Upper lobe of right lung (tissue), 1 donor: ENCODE measurements at places on chromosomes 4 and X. TPM values are rescaled to one million over a fixed set of nuclear protein-coding genes. Genes with fewer than 3 reads are reported as not detected.

DNA sequence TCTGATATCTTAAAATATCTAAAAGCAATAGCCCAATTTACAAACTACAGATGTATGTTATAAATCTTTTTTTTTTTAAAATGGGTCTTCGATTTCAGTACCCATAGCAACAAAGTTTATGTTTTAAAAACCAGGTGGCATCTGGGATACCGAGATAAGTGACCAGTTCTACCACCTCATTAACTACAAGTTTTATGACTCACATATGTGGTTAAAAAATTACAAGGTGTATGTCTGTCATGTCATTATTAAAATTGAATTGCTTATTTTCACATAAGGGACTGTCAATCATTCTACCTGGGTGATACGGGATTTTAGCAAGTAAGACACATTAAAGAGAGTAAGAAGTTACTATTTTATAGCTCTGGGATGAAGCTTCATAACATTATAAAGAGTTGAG lies 192.0 kb upstream of the ETNPPL start:
- no peak for DNase-seq

DNA sequence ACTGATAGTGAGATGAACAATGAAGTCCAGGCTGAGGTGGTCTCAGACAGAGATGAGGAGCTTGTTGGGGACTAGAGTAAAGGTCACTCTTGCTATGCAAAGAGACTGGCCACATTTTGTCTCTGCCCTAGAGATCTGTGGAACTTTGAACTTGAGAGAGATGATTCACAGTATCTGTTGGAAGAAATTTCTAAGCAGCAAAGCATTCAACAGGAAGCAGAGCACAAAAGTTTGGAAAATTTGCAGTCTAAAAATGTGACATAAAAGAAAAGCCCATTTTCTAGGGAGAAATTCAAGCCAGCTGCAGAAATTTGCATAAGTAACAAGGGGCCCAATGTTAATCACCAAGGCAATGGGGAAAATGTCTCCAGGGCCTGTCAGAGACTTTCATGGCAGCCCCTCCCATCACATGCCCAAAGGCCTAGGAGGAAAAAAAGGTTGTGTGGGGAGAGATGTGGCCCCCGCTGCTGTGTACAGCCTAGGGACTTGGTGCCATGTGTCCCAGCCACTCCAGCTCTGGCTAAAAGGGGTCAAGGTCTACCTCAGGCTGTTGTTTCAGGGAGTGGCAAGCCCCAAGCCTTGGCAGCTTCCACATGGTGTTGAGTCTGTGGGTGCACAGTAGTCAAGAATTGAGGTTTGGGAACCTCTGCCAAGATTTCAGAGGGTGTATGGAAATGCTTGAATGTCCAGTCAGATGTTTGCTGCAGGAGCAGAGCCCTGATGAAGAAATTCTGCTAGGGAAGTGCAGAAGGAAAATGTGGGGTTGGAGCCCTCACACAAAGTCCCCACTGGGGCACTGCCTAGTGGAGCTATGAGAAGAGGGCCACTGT lies 262.8 kb downstream of the DKK2 start:
- DNase-seq = no peak

- no peak for DNase-seq
Measured at GRCh38 chr4:40811956-40812355, 62.2 kb downstream of the NSUN7 start.

GRCh38 chr4:123579961-123580360 lies 183.4 kb downstream of the SPRY1 start:
- DNase-seq = no peak

DNA sequence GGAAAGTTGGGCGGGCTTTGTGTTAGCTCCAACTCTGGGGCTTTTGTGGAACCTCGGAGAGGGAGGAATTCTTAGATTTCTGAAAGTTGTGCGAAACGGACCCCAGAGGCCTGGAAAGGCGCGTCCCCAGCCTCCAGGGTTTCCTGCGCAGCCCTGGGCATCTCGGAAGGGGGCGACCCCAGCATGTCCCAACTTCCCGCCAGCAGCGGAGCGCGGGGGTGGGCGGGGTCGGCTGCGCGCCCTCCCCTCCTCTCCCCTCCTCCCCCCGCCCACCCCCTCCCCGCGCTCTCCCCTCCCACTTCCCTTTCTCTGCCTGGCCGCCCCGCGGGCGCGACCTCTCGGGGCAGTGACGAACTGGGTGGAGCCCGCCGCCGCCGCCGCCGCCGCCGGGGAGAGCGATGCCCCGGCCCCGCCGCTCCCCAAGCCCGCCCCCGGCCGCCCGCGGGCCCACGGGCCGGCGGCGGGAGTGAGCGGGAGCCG lies 16.8 kb downstream of the PTTG2 start:
- DNase-seq = peak; percentile 92

DNA sequence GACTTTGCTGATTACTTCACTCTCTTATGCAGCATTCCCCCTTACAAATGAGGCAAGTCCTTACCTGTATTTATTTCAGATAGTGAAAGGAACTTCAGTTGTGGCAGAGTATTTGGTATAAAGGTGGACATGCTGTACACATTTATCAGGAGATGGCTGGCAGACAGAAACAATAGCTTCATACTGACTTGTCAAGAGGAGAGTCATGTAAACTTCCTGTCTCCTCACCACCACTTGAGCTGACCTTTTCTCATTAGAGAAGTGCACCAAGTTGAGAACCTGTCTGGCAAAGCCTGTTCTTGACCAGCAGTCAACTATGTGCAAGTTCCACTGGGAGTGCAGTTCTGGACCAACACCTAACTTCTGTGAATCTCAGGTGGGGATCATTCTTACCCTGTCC lies 80.8 kb downstream of the LARP1B start:
- DNase-seq = no peak

DNA sequence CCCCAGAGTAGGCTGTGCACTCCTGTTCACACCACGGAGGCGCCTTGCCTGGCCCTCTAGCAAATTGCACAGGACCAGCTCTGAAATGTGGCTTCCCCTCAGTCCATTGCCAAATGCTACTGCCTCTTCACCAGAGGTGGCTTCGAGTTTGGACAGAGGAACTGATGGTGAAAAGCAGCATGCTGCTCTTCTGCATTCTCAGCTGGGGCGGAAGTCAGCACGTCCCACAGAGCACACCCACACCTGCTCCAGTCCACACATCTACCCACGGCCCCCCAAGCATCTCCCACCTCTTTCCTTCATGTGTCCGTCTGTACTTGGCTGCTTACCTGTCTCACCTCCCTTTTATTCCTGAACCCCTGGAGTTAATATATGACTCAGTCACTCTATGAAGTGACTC lies 43.5 kb downstream of the LRP2BP start:
- no peak for DNase-seq

DNA sequence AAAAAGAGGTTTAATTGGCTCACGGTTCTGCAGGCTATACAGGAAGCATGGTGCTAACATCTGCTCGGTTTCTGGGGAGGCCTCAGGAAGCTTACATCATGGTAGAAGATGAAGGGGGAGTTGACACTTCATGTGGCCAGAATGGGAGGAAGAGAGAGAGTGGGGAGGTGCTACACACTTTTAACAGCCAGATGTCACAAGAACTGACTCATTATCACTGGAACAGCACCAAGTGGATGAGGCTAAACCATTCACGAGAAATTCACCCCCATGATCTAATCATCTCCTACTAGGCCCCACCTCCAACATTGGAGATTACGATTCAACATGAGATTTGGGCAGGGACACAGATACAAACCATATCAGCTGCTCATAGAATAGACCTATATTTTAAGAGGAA lies 255.8 kb downstream of the OPHN1 start:
- no peak for DNase-seq

DNA sequence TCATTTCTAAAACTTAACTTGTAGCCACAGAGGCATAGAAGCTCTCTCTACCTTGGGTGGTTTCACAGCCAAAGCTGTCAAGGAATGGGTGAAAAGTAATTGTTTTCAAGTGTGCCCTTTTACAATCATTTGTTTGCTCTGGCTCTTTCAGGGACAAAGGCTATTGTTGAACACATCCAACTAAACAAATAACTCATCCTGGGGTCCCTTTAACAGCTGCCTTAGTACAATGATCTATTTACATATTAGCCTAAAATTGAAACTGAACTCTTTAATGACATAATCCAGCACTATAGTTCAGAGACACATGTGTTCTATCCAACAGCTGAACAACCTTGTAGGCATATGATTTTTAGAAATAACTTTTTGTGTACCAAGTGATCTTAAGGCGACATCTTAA lies 3.7 kb downstream of the HHIP start:
- no peak for DNase-seq

- no peak for DNase-seq
Measured at GRCh38 chr4:32147446-32148085, 1427.4 kb downstream of the PCDH7 start.

DNA sequence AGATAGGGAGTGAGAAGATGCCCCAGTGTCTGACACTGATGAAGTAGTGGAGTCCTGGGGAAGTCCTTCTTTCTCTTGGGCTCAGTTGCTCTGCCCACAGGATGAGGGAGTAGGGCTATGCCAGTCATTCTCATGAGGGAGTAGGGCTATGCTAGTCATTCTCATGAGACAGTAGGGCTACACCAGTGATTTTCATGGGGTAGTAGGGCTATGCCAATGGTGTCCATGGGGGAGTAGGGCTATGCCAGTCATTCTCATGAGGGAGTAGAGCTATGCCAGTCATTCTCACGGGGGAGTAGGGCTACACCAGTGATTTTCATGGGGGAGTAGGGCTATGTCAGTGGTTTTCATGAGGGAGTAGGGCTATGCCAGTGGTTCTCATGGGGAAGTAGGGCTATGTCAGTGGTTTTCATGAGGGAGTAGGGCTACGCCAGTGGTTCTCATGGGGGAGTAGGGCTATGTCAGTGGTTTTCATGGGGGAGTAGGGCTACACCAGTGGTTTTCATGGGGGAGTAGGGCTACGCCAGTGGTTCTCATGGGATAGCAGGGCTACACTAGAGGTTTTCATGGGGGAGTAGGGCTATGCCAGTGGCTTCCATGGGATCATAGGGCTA lies 43.3 kb upstream of the SOD3 start:
- DNase-seq = no peak

DNA sequence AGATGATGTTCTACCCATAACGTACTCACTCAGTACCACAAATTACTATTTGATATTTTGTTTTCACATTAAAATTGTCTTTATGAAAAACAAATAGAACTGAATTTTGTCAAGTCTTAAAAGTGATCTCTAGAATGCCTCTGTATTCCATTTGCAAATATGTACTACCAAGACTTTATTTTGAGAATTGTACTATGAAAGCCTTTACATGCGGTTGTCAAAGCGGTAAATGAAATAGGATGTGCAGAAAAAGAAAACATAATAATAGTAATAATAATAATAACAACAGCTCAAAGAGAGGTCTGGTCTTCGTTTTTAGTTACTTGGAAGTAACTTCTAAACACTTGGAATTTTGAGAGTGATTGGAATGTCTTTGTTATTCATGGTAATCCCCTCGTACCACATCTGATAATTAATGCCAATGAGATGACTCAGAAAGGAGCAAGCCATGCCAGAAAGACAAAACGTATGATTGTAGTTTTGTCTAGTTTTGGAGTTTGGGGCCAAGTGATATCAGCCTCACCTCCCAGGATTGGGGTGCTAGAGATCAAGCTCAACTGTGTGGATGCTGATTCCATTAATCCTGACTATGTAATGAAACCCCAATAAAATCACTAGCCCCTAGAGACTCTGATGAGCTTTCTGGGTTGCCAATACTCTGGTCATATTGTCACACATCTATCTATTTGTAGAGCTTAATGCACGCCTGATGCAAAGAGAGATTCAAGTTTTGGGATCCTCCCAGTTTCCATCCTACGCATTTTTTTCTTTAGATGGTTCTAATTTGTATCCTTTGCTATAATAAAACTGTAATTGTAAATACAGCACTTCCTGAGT lies 20.2 kb upstream of the CTSO start:
- no peak for DNase-seq

DNA sequence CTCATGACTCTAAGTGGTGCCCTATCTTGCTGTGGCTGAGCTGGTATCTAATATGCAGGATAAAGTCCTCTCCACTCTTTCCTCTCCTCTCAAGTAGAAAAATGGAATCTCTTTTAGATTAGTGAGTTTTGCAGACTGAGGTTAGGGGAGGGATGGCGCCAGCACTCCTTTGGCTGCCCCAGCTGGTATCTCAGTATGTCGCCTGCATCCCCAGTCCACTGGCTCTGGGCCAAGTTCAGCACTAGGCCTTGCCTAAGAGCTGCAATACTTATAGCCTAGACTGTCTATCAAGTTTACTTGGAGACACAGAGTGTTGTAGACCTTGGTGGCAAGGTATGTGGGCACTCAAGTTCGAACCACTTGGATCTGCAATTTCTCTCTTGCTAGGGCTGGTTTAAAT lies 351.3 kb downstream of the NAP1L3 start:
- DNase-seq = no peak

DNA sequence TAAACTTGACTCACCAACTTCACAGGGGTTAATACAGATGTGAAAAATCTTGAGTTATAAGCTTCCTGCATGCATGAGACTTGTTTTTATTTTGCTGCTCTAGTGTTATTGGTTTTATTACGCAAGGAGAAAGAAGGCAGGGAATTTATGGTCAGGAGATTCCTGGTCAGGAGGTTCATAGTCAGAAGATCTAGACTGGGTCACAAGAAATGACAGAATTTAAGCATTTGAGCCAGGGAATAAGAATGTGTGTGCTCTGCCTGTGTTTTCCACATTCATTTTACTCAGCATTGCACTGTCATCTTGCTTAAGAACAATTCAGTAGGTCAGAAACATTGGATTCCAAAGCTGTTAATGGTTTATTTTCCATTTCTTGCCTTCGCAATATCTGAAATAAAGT lies 2522.1 kb downstream of the ARAP2 start:
- no peak for DNase-seq

DNA sequence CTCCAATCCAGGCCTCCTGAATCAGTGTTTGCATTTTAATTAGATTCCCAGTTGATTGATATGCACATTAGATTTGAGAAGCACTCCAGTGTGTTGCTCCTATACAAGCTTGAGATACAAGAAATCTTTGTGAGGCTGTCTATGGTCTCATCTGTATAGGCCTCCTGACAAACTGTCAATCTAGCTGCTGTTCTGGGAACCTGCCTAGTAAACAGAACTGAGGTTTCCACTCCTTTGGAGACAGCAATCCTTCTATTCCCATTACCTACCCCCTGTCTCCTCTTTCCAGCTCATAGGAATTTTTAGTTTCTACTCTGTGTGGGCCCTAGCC lies 306.1 kb upstream of the EMCN start:
- DNase-seq = no peak

The VEGFC gene
- total RNA-seq = 19.0 TPM

The TRAM1L1 gene
- total RNA-seq = 0.96 TPM

The TIMP1 gene
- total RNA-seq = 324 TPM

The TRIM60 gene
- total RNA-seq = not detected

The AMBN gene
- total RNA-seq = not detected

The NWD2 gene
- total RNA-seq = not detected

The ZAR1 gene
- total RNA-seq = 0.55 TPM

The SPINK2 gene
- not detected for total RNA-seq

The ETDB gene
- not detected for total RNA-seq
